ENCODE measurements at places on chromosomes 1 and 21.

DNA sequence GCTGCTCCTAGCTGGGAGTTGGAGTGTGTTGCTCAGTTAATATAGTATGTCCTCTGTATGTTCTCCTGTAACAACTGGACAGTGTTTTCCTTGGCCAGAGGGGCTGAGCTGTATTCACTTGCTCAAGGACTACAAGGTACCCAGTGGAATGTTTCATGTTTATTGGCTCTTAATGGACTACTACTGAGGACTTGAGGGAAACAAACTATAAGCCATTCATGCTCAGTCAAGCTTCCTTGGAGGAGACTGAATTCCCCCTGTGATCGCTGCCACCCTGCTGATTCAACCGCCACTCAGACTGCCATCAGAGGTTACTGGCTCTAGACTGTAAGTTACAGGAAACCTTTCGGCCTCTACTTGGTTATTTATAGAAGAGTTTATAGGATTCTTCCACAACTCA lies 166.6 kb downstream of the ZC3H11B start:
- no peak for DNase-seq

GRCh38 chr1:78687914-78688313 lies 38.3 kb downstream of the IFI44 start:
- no peak for DNase-seq

GRCh38 chr21:19048098-19048672 lies 644.6 kb upstream of the TMPRSS15 start:
- no peak for DNase-seq

GRCh38 chr1:25662061-25662460 lies 45.5 kb downstream of the MAN1C1 start:
- no peak for DNase-seq

GRCh38 chr1:220966041-220966440 lies 86.8 kb downstream of the HLX start:
- DNase-seq: no peak

DNA sequence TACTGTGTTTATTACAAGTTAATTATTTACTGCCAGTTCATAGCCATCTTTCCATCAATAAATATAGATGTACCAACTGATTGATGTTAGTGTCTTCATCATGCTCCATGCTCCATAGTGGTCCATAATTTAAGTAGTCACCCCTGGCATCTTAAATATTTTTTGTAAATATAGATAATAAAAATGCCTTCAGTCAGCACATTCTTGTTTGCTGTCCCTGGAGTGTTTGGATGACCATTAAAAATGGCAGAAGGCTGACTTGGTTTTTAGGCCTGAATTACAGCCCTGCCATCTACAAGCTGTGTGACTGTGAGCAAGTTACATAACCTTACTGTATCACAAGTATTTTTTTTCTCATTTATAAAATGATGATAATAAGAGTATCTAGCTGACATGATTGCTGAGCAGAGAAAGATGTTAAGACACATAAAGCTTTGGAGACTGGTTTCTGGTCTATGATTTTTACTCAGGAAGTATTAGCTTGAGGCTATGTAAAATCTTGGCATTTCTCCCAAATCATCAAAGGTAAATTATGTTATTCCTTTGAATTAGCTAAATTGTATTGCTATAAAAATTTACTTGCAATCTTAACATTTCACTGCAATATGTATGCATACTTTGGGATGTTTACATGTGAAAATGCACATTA lies 427.2 kb downstream of the USP25 start:
- no peak for DNase-seq

DNA sequence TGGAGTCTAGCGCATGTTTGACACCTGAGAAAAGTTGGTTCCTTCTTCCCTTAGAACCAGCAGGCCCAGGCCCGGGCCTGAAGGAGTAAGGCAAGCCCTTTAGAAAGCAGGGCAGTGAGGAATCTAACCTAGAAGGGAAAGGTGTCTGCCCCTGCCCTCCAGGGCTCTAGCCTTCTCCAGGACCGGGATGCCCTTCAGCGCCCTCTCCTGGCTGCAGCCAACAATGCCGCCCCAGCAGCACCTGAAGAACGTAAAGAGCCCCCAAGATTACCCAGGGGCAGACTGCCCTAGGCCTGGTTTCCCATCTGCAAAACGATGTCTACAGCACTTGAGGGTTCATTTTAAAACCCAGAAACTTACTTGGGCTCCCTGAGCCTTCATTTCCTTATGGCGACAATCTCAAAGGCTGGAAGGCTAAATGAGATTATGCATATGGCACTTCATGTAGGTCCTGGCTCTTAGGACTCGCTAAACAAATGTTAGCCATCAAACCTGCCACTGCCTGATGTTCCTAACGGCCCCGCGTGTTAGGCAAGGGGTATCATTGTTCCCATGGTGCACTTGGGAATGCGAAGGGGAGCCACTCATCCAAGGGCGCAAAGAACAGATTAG lies 106.7 kb upstream of the KLHDC7A start:
- no peak for DNase-seq

DNA sequence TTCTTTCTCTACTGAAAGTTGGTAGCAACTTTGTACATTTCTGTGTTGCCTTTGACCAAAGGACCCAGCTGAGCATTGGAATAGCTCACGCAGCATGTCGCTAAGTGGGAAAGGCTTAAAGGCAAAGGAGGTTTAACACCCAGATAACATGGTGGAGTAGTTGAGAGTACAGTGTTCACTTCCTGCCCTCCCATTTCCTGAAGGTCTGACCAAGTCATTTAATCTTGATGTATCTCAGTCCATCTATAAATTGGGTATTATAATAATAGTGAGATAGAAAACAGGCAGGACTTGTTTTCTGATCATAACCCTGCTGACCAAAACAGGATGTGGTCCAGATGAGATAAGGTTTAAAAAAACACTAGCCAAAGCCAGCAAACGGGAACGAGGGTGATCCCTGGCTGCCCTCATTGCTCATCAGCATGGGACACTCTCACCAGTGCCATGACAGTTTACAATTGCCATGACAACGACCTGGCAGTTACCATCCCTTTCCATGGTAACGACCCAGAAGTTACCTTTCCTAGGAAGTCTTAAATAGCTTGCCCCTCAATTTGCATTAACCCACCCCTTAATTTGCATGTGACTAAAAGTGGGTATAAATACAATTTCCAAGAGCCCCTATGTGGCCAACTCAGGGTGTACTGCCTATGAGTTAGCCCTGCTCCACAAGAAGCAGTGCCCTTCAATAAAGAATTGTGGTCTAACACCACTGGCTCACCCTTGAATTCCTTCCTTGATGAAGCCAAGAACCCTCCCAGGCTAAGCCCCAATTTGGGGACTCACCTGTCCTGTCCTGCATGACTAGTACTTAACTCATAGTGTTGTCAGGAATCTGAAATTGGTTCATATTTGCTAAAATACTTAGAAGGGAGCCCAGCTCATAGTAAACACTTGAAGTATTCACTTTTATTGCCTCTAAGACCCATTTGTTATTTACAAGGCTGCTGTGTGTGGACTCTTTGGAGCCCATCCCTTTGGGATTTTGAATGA lies 28.4 kb upstream of the FHAD1 start:
- no peak for DNase-seq

GRCh38 chr21:42238185-42238934 lies 19.4 kb downstream of the ABCG1 start:
- DNase-seq: no peak

DNA sequence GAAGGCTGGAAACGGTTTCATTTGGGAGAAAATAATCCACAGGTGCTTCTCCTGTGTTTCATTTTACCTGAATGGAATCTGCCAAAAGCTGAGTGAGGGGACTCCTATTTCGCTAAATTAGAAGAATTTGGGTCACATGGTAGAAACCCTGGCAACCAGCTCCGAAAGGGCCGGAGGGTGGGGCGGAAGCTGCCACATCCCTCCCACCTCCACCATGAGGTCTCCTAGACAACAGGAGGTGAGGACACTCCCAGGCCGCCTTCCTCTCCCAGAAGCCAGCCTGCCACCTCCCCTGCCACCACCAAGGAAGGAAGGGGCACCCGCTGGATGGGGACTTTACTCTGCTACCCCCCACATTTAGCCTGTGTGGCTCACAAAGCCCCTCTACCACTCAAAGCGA lies 199.9 kb upstream of the ZC3H12A start:
- DNase-seq: no peak

- DNase-seq: no peak
Observed at GRCh38 chr1:115069659-115070308, 19.5 kb downstream of the TSPAN2 start.

Data from urothelium cell line (cell line).